Hypothalamus (tissue), 51 donors: ENCODE measurements at places on chromosomes 1 and 21.

- no peak for DNase-seq
These were observed 10.1 kb downstream of the ATG4C start for GRCh38 chr1:62794053-62794452.

DNA sequence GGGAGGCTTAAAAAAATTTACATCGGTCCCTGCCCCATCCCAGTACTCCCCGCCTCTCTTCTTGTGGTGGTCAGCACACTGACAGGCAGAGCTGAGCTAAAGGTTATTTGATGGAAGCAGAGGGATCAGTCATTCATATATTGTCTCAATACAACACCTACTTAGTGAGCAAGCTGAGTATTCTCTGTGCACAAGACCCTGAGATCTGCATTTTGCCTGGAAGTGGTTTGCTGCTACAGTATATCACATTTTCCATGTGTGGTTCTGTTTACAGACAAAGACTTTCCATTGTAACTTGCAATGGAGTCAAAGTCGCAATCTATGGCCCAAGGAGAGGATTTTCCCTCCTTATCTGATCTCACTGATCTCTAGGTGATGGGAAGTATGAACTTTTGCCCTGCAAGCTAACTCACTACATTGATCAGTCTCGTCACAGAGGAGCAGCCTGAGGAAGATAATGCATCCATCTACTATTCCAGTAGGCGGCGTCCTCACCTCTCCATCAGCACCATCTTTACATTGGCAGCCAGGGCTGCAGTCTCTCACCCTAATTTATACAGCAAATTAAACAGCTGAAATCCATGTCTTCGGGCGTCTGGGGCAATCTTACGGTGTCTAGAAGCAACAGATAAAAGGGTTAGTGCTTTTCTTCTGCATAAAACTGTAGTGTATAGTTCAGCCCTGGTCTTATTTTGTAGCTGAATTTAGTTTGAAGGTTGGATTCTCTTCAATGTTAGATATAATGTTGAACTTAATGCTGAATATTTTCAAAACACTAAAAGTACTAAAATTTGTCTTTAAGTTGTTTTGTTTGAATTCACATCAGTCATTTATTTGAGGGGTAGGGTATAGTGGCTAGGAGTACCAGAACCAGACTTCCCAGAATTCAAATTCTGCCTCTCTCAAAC is 3.2 kb upstream of the TRAF5 start:
- no peak for DNase-seq

DNA sequence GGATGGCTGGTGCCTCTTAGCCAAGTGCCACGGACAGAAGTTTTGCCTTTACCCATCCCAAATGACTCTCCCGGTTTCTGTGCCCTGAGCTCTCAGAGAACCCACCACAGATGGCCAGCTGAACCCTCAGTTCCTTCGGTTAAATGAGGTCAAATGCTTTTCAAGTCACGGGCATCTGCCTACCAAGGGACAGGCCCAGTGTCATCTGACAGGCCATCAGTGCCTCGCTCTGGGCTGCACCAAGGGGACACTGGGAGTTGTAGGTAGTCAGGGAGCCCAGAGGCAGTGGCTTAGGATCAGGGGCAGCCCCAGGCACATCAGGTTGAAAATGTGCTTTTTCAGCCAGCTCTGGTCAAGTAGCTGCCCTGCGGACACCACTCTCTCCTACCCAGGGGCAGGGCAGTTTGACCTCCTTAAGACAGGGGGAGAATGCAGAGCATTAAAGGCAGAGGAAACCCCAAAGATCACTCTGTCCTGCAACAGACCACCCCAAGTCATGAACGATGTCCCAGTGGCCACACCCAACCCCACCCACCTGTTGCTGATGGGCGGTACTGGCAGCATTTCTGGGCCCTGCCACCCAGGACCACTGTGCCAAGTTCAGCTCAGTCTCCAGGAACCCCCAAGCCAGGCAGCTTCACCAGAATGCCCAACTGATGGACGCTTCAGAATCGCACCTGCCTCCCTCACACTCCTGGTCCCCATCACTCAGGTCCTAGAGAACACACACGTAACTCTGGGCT is 60.7 kb downstream of the CASZ1 start:
- DNase-seq = no peak

DNA sequence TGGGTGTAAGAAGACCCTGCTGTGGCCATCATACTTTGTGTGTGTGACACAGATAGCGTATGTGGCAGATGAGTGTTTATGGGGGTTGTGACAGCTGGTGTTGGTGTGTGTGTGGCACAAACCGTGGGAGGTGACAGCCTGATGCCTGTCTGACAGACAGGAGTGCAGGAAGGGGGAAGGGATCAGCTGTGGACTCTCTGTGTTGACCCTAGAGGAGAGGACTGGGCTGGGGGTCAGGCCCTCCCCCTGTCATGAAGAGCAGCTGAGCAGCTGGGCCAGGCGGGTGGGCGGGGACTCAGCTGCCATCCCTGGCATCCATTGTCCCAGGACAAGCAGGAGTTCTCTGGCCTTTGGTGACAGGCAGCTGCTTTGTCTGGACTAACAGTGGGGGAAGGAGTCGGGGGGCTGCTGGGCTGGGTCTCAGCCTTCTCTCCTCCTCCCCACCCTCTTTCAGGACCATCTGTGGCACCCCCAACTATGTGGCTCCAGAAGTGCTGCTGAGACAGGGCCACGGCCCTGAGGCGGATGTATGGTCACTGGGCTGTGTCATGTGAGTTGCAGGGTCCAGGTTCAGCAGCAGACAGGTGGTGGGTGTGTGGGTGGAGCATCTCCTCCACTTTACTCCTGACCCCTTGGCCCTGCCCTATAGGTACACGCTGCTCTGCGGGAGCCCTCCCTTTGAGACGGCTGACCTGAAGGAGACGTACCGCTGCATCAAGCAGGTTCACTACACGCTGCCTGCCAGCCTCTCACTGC is 2.3 kb downstream of the PLK3 start:
- no peak for DNase-seq

GRCh38 chr1:24142546-24143534 is at the start of gene IL22RA1:
IL22RA1 (minus strand) TSS chr1:24143140; CDS start chr1:24143082, 58 bp downstream.
- no peak for DNase-seq

DNA sequence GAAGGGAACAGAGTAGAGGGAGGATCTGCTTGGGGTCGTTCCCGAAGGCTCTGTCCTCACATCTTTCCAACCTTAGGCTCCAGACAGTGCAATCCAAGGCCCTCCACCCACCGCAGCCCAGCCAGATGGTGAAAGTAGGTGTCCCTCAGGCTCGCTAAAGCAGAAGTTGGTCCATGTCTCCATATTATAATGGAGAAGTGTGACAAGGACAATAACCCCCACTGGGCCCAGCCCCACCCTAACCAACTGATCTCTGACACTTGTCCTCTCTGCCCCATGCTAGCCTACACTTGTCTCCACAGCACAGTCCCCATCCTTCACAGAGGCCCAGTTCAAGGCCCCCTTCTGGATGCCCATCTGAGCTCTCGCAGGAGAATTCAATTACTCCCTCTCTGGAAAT is 48.7 kb downstream of the DMAP1 start:
- no peak for DNase-seq
